ENCODE measurements at places on chromosomes 7 and 10. TPM values are rescaled to one million over a fixed set of nuclear protein-coding genes. Genes with fewer than 3 reads are reported as not detected.

Gene C10orf95
- total RNA-seq, result not detected

Gene GPR37
- total RNA-seq, result not detected

Gene KCP
- 0.19 TPM for total RNA-seq

Gene MOGAT3
- total RNA-seq, result not detected

Gene ACADSB
- 109 TPM for total RNA-seq

Gene PNLIPRP1
- not detected for total RNA-seq

Gene GDF10
- 0.22 TPM for total RNA-seq

Gene MYOF
- total RNA-seq, result 43.6 TPM

Gene JMJD1C
- total RNA-seq, result 34.6 TPM

- H3K4me1 ChIP-seq, result no peaks in the 10 kb centered on the region
- DNase-seq, result no peak
- H3K27ac ChIP-seq, result no peak overlapping the region
- no peaks in the 10 kb centered on the region for H3K27me3 ChIP-seq
These were observed 3.7 kb downstream of the AGR2 start for GRCh38 chr7:16801111-16801542.

GRCh38 chr7:18458830-18459229 is 36.7 kb upstream of the HDAC9 start:
- no peaks in the 10 kb centered on the region for H3K27me3 ChIP-seq
- no peak overlapping the region for H3K4me3 ChIP-seq
- H3K36me3 ChIP-seq, result no peaks in the 10 kb centered on the region
- no peak overlapping the region for H3K27ac ChIP-seq

- H3K27me3 ChIP-seq, result no peaks in the 10 kb centered on the region
- no peaks in the 10 kb centered on the region for H3K4me1 ChIP-seq
- no peak overlapping the region for H3K27ac ChIP-seq
- peak; percentile 36 for DNase-seq
These were observed 49.8 kb downstream of the PAXIP1 start for GRCh38 chr7:154953006-154953684.

GRCh38 chr10:25304606-25305005 is 129.8 kb downstream of the GPR158 start:
- no peak overlapping the region for H3K27ac ChIP-seq
- no peaks in the 10 kb centered on the region for H3K4me1 ChIP-seq
- H3K36me3 ChIP-seq, result no peaks in the 10 kb centered on the region
- DNase-seq, result no peak
- H3K4me3 ChIP-seq, result no peak overlapping the region

- DNase-seq, result no peak
- H3K4me1 ChIP-seq, result peaks cover 30% of the 10 kb centered on the region
- peak overlapping the region; percentile 76 for H3K4me3 ChIP-seq
These were observed 2.1 kb downstream of the TRDMT1 start for GRCh38 chr10:17199351-17199804.

DNA sequence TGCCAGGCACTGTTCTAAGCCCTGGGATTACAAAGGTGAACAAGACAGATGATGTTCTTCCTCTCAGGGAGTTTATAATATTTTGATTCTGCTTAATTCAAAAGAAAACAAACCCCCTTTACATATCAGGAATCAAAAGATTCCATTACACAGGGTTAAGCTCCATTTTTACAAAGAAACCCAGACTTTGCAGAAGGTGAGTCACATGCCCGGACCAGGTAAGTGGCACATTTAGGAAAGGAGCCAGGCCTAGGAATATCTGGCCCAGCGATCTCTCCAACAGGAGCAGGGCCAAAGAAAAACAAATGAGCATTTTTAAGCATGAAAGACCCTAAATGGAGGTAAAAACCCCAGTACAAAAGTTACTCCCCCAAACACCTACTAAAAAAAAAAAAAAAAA is 1.1 kb downstream of the STN1 start:
- peak overlapping the region; percentile 98 for H3K27ac ChIP-seq
- DNase-seq, result no peak
- H3K4me3 ChIP-seq, result peak overlapping the region; percentile 78
- H3K36me3 ChIP-seq, result peaks cover 11% of the 10 kb centered on the region
- peaks cover 51% of the 10 kb centered on the region for H3K4me1 ChIP-seq

DNA sequence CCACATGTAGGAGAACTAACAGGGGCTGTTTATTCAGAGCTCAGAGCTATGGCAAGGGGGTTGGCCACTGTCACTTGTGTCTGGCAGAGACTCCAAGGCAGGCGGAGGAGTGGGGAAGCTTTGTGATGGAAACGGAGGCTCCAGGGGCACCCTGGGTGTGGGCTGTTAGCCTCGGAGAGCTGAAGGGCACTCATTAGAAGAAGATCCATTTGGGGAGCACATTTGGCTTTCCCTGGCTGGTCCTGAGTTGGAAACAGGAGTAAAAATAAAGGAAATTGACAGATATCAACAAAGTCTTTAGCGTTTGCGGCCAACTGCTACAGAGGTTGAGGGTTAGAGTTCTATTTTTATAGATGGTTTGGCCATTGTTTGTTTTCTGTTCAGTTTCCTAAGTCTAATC is 288.3 kb upstream of the MKI67 start:
- no peak overlapping the region for H3K27ac ChIP-seq
- no peaks in the 10 kb centered on the region for H3K4me1 ChIP-seq
- no peak overlapping the region for H3K4me3 ChIP-seq
- H3K36me3 ChIP-seq, result no peaks in the 10 kb centered on the region
- no peak for DNase-seq

- H3K27me3 ChIP-seq, result no peaks in the 10 kb centered on the region
- no peaks in the 10 kb centered on the region for H3K36me3 ChIP-seq
- no peak for DNase-seq
- no peak overlapping the region for H3K4me3 ChIP-seq
- H3K27ac ChIP-seq, result no peak overlapping the region
These were observed 134.8 kb downstream of the RELN start for GRCh38 chr7:103854611-103855010.

DNA sequence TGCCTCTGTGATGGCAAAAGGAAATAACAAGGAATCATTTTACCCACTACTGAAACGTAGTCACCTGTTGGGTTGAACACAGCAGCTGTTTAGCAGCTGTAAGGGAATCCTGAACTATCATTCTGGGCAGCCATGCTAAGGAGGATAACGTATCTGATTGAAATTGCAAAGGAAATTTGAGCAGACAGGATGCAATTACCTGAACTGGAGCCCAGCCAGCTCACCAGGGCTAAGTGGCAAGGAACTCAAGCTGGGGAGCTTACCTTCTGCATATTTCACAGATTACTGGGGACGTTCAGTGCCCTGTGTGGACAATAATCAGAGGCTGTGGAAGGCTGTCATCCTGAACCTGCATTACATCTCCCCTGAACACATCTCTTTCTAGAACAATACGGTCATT is 650.5 kb downstream of the SORCS3 start:
- no peak overlapping the region for H3K4me3 ChIP-seq
- H3K4me1 ChIP-seq, result no peaks in the 10 kb centered on the region
- no peak for DNase-seq
- H3K27me3 ChIP-seq, result no peaks in the 10 kb centered on the region
- no peak overlapping the region for H3K27ac ChIP-seq

DNA sequence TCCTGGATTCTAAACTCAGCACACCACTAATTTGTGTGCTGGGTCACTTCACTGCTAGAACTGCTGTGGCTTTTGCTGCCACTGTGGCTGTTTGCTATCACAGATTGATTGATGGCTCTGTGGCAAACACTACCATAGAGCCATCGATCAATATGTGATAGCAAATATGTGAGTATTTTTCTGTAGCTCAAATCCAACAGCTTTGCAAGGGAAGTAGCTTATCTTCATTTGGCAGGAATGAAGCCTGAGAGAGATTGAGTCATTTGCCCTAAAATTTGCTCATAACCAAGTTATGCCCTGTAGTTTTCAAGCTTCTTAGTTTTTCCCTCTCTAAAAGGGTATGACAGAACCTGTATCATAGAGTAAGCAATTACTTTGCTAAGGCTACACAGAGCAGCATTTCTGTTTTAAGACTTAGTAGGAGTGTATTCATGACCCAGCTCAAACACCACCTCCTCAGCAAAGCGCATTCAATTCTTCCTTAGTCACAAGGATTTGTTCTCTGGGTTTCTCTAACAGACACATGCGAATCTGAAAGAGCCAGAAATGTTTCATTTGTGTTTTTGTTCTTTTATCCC is 43.1 kb downstream of the MINPP1 start:
- no peak overlapping the region for H3K27ac ChIP-seq
- peaks cover 26% of the 10 kb centered on the region for H3K36me3 ChIP-seq
- H3K27me3 ChIP-seq, result no peaks in the 10 kb centered on the region
- no peak for DNase-seq

- no peaks in the 10 kb centered on the region for H3K4me1 ChIP-seq
- no peaks in the 10 kb centered on the region for H3K27me3 ChIP-seq
- H3K36me3 ChIP-seq, result no peaks in the 10 kb centered on the region
- no peak for DNase-seq
- no peak overlapping the region for H3K27ac ChIP-seq
These were observed 209.9 kb downstream of the NRG3 start for GRCh38 chr10:82084904-82085303.

GRCh38 chr10:5830629-5831445 is 17.6 kb upstream of the GDI2 start:
- H3K4me1 ChIP-seq, result peaks cover 6% of the 10 kb centered on the region
- H3K27ac ChIP-seq, result no peak overlapping the region
- no peak for DNase-seq
- H3K4me3 ChIP-seq, result no peak overlapping the region

- no peak overlapping the region for H3K4me3 ChIP-seq
- H3K27ac ChIP-seq, result no peak overlapping the region
- DNase-seq, result no peak
These were observed 93.0 kb downstream of the EBF3 start for GRCh38 chr10:129870961-129871621.

- no peaks in the 10 kb centered on the region for H3K36me3 ChIP-seq
- no peaks in the 10 kb centered on the region for H3K27me3 ChIP-seq
- H3K27ac ChIP-seq, result no peak overlapping the region
- no peak overlapping the region for H3K4me3 ChIP-seq
These were observed 446.6 kb upstream of the SORCS1 start for GRCh38 chr10:107611115-107611514.

DNA sequence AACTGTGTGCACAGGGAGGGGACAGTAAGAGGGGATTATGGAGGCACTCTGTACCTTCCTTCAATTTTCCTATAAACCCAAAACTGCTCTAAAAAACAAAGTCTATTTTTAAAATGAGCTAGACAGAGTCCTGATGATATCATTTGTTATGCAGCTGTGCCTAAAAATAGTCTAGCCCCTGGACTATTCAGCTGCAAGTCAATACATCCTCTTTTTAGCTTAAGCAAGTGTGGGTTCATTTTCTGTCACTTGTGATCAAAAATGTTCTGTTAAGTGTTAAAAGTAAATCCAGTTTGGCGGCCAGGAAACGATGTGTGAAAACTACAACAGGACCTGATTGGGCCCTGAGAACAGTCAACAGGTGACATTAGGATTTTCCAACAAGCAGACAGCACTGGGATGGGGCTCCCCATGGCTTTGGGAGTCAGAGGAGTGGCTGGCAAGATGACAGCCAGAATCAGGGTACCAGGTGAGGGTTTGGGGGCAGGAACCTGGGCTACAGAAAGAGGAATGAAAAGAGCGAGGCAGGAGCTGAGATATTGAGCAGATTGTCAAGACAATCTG is 33.9 kb downstream of the FAM107B start:
- H3K27ac ChIP-seq, result peak overlapping the region; percentile 60
- H3K4me3 ChIP-seq, result no peak overlapping the region
- H3K4me1 ChIP-seq, result peaks cover 45% of the 10 kb centered on the region
- H3K36me3 ChIP-seq, result no peaks in the 10 kb centered on the region
- H3K27me3 ChIP-seq, result no peaks in the 10 kb centered on the region
- DNase-seq, result no peak

- H3K36me3 ChIP-seq, result no peaks in the 10 kb centered on the region
- no peak overlapping the region for H3K27ac ChIP-seq
- no peak for DNase-seq
- no peaks in the 10 kb centered on the region for H3K27me3 ChIP-seq
- peaks cover 25% of the 10 kb centered on the region for H3K4me1 ChIP-seq
These were observed 59.3 kb upstream of the IGFBP3 start for GRCh38 chr7:45980181-45980905.

GRCh38 chr10:49558190-49558589 is 19.3 kb upstream of the ERCC6 start:
- no peak for DNase-seq
- no peak overlapping the region for H3K27ac ChIP-seq
- no peaks in the 10 kb centered on the region for H3K4me1 ChIP-seq
- peaks cover 37% of the 10 kb centered on the region for H3K27me3 ChIP-seq
- no peaks in the 10 kb centered on the region for H3K36me3 ChIP-seq
- H3K4me3 ChIP-seq, result no peak overlapping the region

DNA sequence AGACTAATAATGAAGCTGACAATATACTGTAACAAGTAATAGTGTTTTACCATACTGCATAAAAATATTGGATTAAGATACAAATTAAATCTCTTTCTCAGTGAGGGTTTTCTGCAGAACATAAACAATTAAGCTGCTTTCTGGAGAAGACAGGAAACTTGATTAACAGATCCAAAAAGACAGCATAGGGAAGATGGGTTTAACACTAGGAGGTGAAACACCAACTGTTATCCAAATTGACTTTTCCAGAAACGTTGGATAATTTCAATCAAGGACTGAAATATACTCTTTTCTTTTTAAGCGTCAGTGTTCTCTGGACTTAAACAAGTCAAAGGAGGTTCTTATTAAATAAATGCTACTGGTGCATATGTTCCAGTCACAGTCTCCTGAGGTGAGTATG is 45.3 kb upstream of the IMMP2L start:
- no peaks in the 10 kb centered on the region for H3K27me3 ChIP-seq
- DNase-seq, result no peak
- no peak overlapping the region for H3K4me3 ChIP-seq

DNA sequence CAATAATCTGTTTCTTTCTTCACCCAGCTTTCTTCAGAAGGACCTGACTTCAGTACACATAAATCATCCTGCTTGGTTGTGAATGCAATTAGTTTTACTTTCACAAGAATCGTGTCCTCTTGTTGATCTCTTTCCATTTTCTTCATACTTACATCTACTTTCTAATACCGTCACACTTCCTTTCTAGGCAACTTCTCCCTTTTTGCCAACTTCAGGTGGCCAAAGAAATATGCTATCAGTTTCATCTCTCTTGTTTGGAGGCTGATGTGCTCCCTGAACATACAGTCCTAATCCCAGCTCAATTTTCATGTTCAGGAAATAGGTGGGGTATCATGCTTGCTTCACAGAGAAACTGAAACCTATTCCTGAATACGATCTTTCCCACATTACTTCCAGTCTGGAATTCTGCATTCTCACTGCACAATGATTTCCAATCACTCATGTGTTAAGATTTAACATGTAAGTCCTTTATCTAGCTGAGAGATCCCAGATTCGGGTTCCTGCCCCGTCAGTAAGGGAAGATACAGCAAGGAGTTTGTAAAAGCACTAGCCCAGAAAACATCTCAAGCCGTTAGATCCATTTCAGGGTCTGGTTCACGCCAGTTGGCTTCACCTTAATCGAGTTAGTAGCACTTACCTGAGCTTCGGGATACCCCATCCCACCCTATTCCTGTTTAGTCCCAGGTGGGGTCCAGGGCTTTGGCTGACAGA is 994 bp downstream of the SLC25A28 start:
- DNase-seq, result no peak
- H3K27me3 ChIP-seq, result no peaks in the 10 kb centered on the region
- peak overlapping the region; percentile 92 for H3K4me3 ChIP-seq

GRCh38 chr7:84612981-84613681 is 418.5 kb upstream of the SEMA3A start:
- no peak overlapping the region for H3K4me3 ChIP-seq
- H3K36me3 ChIP-seq, result no peaks in the 10 kb centered on the region
- H3K27me3 ChIP-seq, result no peaks in the 10 kb centered on the region
- H3K4me1 ChIP-seq, result no peaks in the 10 kb centered on the region
- DNase-seq, result no peak

- no peak for DNase-seq
- H3K4me1 ChIP-seq, result no peaks in the 10 kb centered on the region
- no peaks in the 10 kb centered on the region for H3K27me3 ChIP-seq
These were observed 238.7 kb downstream of the KIF20B start for GRCh38 chr10:89940076-89940475.
